Activated T-helper 1 cell treated with anti-CD3 and anti-CD28 coated beads, Interleukin-12 subunit alpha, Interleukin-12 subunit beta, Interleukin-2, Interleukin-4 antibody, amounts not matched to agents 30 ng/mL and 10 ng/mL and 1 ng/mL, durations not matched to agents 14 hours and 24 hours and 36 hours (primary cell): ENCODE measurements at places on chromosomes 5 and 9.

- DNase-seq: no peak
- H3K4me3 ChIP-seq: no peak overlapping the region
- no peak overlapping the region for H3K27ac ChIP-seq
- no peaks in the 10 kb centered on the region for H3K36me3 ChIP-seq
- H3K4me1 ChIP-seq: no peaks in the 10 kb centered on the region
Measured at GRCh38 chr5:2201011-2201410, 318.3 kb upstream of the IRX4 start.

- no peak for DNase-seq
- H3K36me3 ChIP-seq: no peaks in the 10 kb centered on the region
- H3K4me1 ChIP-seq: no peaks in the 10 kb centered on the region
Measured at GRCh38 chr5:9898319-9898718, 268.2 kb upstream of the TAS2R1 start.

GRCh38 chr9:18398038-18398437 lies 75.9 kb upstream of the ADAMTSL1 start:
- no peak for DNase-seq
- H3K4me1 ChIP-seq: no peaks in the 10 kb centered on the region
- peaks cover 2% of the 10 kb centered on the region for H3K27me3 ChIP-seq
- H3K4me3 ChIP-seq: no peak overlapping the region
- H3K36me3 ChIP-seq: no peaks in the 10 kb centered on the region

GRCh38 chr9:85344901-85345300 lies 396.9 kb downstream of the AGTPBP1 start:
- H3K27me3 ChIP-seq: peaks cover 5% of the 10 kb centered on the region
- no peak for DNase-seq
- no peak overlapping the region for H3K4me3 ChIP-seq
- no peaks in the 10 kb centered on the region for H3K4me1 ChIP-seq

GRCh38 chr5:132684491-132684890 lies 10.7 kb downstream of the IL4 start:
- H3K4me3 ChIP-seq: no peak overlapping the region
- no peak overlapping the region for H3K27ac ChIP-seq
- H3K4me1 ChIP-seq: peaks cover 32% of the 10 kb centered on the region
- DNase-seq: no peak
- H3K27me3 ChIP-seq: no peaks in the 10 kb centered on the region
- peaks cover 23% of the 10 kb centered on the region for H3K36me3 ChIP-seq

- peaks cover 7% of the 10 kb centered on the region for H3K27me3 ChIP-seq
- H3K27ac ChIP-seq: no peak overlapping the region
- DNase-seq: no peak
- H3K36me3 ChIP-seq: no peaks in the 10 kb centered on the region
Measured at GRCh38 chr5:151902215-151902614, 22.4 kb downstream of the GLRA1 start.

- H3K4me3 ChIP-seq: no peak overlapping the region
- peaks cover 4% of the 10 kb centered on the region for H3K4me1 ChIP-seq
- H3K27ac ChIP-seq: no peak overlapping the region
- no peak for DNase-seq
- H3K36me3 ChIP-seq: no peaks in the 10 kb centered on the region
Measured at GRCh38 chr5:149666212-149666852, 63.8 kb upstream of the PPARGC1B start.

GRCh38 chr5:178849316-178849715 lies 10.4 kb upstream of the ZNF354B start:
- no peaks in the 10 kb centered on the region for H3K27me3 ChIP-seq
- no peaks in the 10 kb centered on the region for H3K36me3 ChIP-seq
- no peak for DNase-seq
- no peak overlapping the region for H3K4me3 ChIP-seq
- H3K4me1 ChIP-seq: no peaks in the 10 kb centered on the region
- no peak overlapping the region for H3K27ac ChIP-seq

DNA sequence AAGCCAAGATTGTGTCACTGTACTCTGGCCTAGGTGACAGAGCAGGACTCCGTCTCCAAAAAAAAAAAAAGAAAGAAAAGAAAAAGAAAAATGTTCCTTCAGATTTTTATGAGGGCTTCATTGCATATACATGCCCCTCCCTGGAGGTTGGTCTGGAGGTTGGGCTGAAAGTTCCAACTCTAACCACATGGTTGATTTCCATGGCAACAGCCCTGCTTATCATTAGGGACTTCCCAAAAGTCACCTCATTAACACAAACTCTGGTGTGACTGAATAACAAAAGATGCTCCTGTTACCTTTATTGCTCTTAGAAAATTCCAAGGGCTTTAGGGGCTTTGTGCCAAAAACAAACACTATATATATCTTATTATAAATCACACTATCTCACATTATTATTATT lies 113.8 kb downstream of the TMC1 start:
- no peak for DNase-seq
- peaks cover 3% of the 10 kb centered on the region for H3K27me3 ChIP-seq
- H3K36me3 ChIP-seq: peaks cover 1% of the 10 kb centered on the region
- H3K4me1 ChIP-seq: peaks cover 15% of the 10 kb centered on the region
- H3K27ac ChIP-seq: no peak overlapping the region
- no peak overlapping the region for H3K4me3 ChIP-seq

DNA sequence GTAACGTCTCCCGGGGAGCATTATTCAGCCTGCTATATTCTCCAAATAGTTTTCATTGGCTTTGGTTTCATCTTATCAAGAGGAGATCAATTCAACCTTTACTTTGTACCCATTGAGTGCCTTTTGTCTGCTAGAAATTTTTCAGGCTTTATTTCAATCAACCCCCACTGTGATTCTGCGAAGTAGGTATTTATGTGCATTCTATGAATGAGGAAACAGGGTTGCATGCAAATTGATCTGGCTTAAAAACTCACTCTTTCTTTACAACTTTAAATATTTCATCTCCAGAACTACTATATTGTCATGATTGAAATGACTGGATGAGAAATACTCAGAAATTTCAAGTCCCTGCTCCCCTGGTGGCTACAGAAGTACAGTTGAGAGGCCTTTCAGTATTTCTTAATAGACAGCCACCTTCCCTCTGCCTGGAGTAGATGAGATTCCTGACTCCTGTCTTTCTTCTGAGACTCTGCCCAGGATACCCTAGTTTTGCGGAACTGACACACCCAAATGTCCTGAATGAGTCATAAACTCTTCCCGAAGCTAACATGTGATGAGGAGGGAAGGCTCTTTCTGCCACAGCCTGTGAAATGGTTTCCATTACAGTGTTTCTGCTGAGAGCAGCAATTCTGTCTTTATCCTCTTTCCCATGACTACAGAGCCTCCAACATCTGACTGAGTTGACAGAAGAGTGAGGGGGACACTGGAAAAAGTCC lies 52.6 kb upstream of the TNC start:
- H3K4me1 ChIP-seq: no peaks in the 10 kb centered on the region
- no peaks in the 10 kb centered on the region for H3K36me3 ChIP-seq
- H3K27me3 ChIP-seq: peaks cover 5% of the 10 kb centered on the region
- no peak overlapping the region for H3K4me3 ChIP-seq

GRCh38 chr9:135797507-135798262 lies 95.7 kb downstream of the KCNT1 start:
- no peaks in the 10 kb centered on the region for H3K36me3 ChIP-seq
- H3K4me3 ChIP-seq: no peak overlapping the region
- no peak overlapping the region for H3K27ac ChIP-seq
- H3K27me3 ChIP-seq: peaks cover 3% of the 10 kb centered on the region

DNA sequence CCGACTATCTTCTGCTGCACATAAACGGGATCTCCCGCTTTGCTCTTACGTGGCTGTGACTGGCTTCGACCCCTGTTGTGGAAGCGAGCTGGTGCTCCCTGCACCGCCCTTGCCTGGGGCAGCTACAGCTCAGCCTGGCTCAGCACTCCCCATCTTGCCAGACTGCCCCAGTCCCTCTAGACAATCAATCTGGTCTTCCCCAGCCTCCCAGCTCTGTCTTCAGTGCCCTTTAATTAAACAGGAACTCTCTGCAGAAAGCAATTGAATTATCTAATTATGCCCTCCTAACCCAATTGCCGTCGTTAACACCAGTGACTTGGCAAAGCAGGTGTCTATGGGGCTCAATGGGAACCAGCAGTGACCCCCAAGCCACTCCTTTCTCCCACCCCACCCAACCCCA lies 18.9 kb upstream of the NTNG2 start:
- H3K4me3 ChIP-seq: no peak overlapping the region
- no peaks in the 10 kb centered on the region for H3K36me3 ChIP-seq
- peaks cover 38% of the 10 kb centered on the region for H3K4me1 ChIP-seq
- no peak for DNase-seq
- H3K27me3 ChIP-seq: peaks cover 54% of the 10 kb centered on the region
- H3K27ac ChIP-seq: no peak overlapping the region

GRCh38 chr5:31023105-31023504 lies 170.4 kb upstream of the CDH6 start:
- no peaks in the 10 kb centered on the region for H3K27me3 ChIP-seq
- no peaks in the 10 kb centered on the region for H3K36me3 ChIP-seq
- no peak overlapping the region for H3K4me3 ChIP-seq

DNA sequence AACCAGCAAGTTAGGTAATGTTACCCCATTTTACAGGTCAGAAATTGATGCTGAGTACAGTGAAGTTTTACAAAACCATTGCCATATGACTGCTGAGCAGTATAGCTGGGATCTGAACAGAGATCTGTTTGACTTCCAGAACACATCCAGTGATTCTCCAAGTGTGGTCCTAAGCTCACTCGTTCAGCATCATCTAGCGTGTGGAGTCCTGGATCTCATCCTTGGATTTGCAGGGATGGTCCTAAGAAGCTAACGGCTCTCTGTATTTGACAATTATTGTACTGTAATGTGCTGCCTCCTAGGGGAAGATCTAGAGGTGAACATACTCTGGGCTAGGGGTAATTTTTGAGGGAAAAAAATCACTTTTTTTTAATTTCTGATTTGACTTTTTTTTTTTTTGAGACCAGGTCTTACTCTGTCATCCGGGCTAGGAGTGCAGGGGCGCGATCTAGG lies 1.4 kb downstream of the SLC26A2 start:
- no peak overlapping the region for H3K27ac ChIP-seq
- no peak for DNase-seq
- peak overlapping the region; percentile 95 for H3K4me3 ChIP-seq
- H3K4me1 ChIP-seq: peaks cover 37% of the 10 kb centered on the region
- H3K36me3 ChIP-seq: peaks cover 11% of the 10 kb centered on the region

GRCh38 chr5:158691631-158692255 lies 408.0 kb downstream of the EBF1 start:
- no peaks in the 10 kb centered on the region for H3K36me3 ChIP-seq
- no peak overlapping the region for H3K4me3 ChIP-seq
- no peak overlapping the region for H3K27ac ChIP-seq
- peaks cover 8% of the 10 kb centered on the region for H3K27me3 ChIP-seq

- H3K4me3 ChIP-seq: peak overlapping the region; percentile 69
- no peak for DNase-seq
- peaks cover 45% of the 10 kb centered on the region for H3K36me3 ChIP-seq
- peak overlapping the region; percentile 99 for H3K27ac ChIP-seq
- H3K27me3 ChIP-seq: no peaks in the 10 kb centered on the region
- H3K4me1 ChIP-seq: peaks cover 98% of the 10 kb centered on the region
Measured at GRCh38 chr5:132456987-132457361, 33.6 kb downstream of the IRF1 start.

GRCh38 chr9:24245988-24246387 lies 299.7 kb downstream of the IZUMO3 start:
- no peak overlapping the region for H3K27ac ChIP-seq
- H3K36me3 ChIP-seq: no peaks in the 10 kb centered on the region
- DNase-seq: no peak
- no peak overlapping the region for H3K4me3 ChIP-seq
- H3K4me1 ChIP-seq: no peaks in the 10 kb centered on the region

GRCh38 chr9:23736293-23736692 lies 89.7 kb downstream of the ELAVL2 start:
- H3K36me3 ChIP-seq: no peaks in the 10 kb centered on the region
- H3K4me1 ChIP-seq: no peaks in the 10 kb centered on the region
- no peak overlapping the region for H3K4me3 ChIP-seq
- no peaks in the 10 kb centered on the region for H3K27me3 ChIP-seq
- H3K27ac ChIP-seq: no peak overlapping the region

DNA sequence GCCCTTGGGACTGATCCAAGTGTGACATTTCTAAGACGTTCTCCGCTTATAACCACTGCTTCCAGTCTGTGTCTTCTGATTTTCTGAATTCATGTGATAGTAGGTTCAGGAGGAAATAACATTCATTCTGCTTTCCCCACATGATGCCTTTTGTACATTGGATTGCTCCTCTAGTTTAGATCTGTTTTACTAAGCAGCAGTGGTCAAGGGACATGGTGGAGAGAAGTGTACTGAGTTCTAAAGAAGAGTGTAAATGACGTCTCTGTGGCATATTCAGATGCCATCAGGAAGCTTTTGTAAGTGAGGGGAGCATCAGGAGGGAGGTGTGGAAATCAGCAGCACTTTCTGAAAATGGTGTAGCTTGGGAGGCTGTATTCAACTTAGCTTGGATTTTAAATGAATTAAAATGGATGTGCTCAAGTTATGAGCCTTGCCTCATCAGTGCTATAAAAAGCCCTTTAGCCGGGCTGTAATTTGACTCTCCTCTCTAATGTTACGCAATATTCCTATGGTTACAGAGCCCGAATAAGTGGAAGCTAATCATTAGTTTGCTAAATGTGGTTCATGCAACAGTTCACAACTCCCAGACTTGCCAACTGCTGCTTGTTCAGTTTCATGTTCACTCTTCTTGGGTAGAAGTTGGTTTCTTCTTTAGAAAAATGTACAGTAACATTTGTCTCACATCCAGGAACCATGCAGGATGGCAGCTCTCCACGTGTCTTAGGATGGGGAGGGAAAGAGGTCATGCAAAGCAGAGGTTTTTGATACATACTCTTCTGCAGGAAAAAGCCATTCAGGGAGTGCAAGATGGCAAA lies 281.3 kb downstream of the ARHGAP26 start:
- H3K4me3 ChIP-seq: no peak overlapping the region
- H3K4me1 ChIP-seq: peaks cover 81% of the 10 kb centered on the region
- peaks cover 14% of the 10 kb centered on the region for H3K36me3 ChIP-seq
- no peaks in the 10 kb centered on the region for H3K27me3 ChIP-seq
- peak overlapping the region; percentile 68 for H3K27ac ChIP-seq
- no peak for DNase-seq

DNA sequence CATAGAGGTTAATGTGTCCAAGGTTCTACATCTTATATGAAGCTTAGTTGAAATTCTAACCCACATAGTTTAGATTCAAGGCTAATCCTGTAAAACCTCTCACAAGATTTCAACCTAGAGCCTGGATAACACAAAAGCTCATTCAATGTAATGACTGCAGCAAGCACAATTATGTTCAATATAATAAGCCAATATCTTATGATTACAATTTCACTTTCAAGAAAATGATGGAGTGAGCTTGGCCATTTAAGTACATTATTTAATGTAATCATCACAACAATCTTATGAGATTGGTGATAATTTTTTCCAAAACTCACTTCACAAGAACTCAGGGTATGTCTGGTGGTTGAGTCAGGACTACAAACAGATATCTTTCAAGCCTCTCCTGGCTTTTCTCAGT lies 1140.8 kb upstream of the WWC1 start:
- DNase-seq: no peak
- no peaks in the 10 kb centered on the region for H3K27me3 ChIP-seq
- H3K4me1 ChIP-seq: no peaks in the 10 kb centered on the region

DNA sequence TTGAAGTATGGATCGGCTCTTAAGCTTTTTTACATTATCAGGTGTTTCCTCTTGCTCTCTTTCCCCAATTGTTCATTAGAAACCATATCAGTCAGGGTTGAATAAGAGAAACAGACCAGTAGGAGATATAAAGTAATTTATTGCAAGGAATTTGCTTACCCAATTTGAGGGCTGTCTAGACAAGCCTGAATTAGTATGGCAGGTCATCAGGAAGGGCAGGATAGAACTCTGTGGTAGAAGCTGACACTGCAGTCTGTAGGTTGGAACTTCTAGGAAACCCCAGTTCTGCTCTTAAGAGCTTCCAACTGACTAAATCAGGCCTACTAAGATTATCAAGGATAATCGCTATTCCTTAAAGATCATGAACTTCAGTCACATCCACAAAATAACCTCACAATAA lies 24.3 kb downstream of the ISOC1 start:
- no peaks in the 10 kb centered on the region for H3K36me3 ChIP-seq
- H3K27me3 ChIP-seq: no peaks in the 10 kb centered on the region
- H3K4me3 ChIP-seq: no peak overlapping the region
- peaks cover 6% of the 10 kb centered on the region for H3K4me1 ChIP-seq
- DNase-seq: no peak
- no peak overlapping the region for H3K27ac ChIP-seq
